NCI-H187 treated with DMSO at 0.1 percent for 48 hours (cell line): ENCODE measurements at places on chromosomes 6 and 20.
A peak's percentile ranks its signal among the peaks of the same experiment; 100 is the strongest.

- DNase-seq: no peak
These were observed 5.6 kb upstream of the BTBD3 start for GRCh38 chr20:11912013-11912658.

DNA sequence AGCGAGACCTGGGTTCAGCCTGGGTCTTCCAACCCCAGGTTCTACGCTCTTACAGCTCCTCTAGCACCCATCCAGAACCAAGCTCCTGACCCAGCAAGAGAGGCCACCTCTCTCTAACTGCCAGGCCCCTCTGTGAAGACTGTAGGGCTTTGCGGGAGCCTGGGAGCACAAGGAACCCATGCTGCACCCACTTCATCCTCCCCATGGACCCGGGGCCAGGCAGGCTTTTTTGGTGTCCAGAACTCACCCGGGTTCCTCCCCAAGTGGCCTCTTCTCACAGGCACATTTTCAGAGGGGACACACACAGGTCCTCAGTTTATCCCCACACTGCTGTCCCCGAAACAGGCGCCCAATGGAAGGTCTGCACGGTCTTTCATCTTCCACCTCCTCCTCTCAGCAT, 145.9 kb downstream of the SYNDIG1 start:
- DNase-seq: no peak

DNA sequence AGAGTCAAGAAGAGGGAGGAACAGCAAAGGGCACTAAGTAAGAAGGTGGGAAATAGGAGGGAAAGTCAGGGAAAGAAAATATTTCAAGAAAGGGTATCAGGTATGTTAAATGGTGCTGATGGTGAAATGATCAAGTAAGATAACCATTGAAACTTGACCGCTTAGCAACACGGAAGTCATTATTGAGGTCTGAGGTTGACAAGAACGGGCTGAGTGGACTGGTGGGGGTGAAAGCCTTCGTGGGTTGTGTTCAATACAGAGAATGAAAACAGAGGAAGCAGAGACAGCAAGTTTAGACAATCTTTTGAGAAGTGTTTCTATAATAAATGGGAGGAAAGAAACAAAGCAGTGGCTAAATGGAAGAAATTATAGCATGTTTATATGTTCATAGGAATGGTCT, 72.0 kb downstream of the LIN28B start:
- DNase-seq: no peak

DNA sequence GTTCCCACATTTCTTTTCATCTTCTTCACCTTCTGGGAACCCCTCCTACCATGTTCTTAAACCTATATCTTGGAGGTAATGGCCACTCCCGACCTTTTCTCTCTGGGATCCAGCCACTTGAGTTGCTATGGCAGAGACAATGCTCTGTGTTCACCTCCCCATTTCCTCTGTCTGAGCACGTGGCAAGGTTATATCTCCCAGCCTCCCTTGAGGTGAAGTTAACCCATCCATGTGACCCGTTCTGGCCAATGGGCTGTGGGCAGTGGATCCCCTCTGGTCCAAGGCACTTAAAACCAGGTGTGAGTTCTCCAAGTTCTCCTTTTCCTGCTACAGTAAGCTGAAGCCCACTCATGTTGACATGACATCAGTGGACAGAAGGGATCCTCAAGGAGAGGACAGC, 261.4 kb downstream of the LRFN2 start:
- DNase-seq: no peak

DNA sequence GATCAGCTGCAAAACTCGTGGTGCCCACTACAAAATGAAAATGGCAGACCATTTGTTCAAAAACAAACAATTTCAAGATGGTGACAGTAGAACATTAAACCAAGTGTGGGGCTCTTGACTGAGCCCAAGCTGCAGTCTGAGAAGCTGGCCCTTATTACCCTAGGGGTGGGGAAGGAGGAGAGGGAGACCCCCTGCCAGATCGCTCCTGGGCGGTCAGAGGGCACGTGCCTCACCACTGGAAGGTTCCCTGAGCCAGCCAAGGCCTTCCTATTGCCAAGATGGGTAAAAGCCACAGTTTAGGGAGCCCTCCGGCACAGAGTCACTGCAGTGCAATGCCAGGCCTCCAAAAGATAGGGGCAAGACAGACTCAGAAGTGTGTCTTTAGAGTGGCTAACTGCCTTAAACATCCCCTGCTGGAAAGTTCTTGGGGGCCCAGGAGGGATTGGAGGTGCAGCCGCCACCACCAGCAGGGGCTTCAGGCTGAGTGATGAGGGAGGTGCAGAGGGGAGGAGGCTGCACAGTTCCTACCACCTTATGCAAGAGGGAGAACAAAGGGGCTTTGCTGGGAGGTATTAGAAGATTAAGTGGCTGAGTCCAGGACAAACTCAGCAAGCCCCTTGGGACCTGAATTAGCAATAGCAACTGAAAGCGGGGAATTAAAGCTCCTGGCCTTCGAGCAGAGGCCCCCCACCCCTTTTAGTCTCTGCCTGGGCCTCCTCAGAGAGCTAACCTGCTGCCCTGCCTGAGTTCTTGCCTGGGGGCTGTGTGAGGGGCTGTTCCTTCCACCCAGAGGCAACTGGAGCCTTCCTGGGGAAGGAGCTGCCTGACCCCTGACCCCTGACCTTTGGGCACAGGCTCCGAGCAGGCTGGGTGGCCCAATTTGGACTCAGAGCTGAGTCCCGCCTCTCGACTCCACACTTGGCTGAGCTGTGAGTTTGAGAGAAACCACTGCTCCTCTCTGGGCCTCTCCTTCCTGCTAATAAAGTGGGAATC, 88.4 kb downstream of the VEGFA start:
- no peak for DNase-seq

- no peak for DNase-seq
These were observed 25.3 kb downstream of the BFSP1 start for GRCh38 chr20:17505636-17506517.

- peak; percentile 29 for DNase-seq
These were observed 29.8 kb downstream of the SMPDL3A start for GRCh38 chr6:122818866-122819265.

GRCh38 chr20:54267483-54268003, 59.7 kb downstream of the PFDN4 start:
- no peak for DNase-seq

DNA sequence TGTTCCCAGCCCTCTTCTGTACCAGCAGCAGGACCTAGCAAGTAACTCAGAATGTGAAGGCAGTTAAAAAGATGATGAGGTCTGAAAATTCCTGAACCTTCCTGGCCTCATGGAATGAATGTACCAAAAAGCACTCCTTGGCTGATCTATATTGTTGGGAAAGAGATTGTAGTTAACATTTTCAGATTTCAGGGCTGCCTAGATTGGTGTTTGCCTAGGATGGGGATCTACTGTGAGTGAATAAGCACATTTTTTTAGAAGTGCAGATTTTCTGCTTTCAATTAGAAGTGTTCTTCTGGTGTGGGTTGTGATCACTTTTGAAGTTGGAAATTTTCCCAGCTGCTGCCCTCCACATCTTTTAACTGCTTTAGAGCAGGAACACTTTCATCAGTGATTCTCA, 6.2 kb downstream of the MYLIP start:
- DNase-seq: no peak

DNA sequence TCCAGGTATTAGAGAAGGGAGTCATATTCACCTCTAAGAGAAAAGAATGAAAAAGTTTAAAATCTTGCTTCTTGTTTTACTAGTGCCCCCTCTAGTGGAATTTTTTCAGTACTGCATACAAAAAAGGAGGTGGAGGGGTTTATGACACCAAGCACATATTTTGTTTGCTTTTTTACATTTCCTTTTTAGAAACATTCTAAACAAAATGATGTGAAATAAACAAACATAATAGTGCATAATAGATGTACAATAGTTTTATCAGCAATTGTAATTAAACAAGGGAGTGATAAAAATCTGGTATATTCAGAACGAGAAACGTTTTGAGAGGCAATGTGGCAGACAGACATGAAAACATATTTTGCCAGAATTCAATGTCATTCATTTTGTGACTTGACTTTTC, 111.0 kb upstream of the TFAP2D start:
- DNase-seq: no peak

- no peak for DNase-seq
These were observed 369.4 kb downstream of the CBLN4 start for GRCh38 chr20:55635870-55636269.

DNA sequence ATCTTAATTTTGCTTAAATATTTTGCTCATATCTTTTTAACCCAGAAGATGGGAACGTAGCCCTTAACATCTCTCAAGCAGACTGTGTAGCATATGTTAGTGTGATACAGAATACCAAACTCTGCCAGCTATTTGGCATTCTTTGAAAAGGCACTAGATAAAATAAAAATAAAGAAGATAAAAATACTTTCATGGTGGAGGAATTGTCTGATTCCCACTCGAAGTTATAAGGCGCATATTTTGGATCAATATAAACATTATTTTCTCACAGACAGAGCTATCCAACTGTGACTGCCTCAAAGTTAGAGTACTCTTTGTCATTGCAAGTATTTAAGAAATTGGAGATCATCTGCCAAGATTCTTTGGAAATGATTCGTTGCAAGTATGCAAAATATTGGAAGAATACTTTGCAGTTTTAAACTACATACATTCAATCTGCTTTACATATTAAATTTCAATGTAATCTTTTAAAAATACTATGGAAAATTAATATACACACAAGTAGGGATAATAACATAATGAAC, 10.8 kb upstream of the EEF1E1 start:
- no peak for DNase-seq

GRCh38 chr6:129050086-129050485, 167.1 kb downstream of the LAMA2 start:
- DNase-seq: no peak

GRCh38 chr6:127980996-127981395, 80.1 kb upstream of the THEMIS start:
- DNase-seq: no peak

DNA sequence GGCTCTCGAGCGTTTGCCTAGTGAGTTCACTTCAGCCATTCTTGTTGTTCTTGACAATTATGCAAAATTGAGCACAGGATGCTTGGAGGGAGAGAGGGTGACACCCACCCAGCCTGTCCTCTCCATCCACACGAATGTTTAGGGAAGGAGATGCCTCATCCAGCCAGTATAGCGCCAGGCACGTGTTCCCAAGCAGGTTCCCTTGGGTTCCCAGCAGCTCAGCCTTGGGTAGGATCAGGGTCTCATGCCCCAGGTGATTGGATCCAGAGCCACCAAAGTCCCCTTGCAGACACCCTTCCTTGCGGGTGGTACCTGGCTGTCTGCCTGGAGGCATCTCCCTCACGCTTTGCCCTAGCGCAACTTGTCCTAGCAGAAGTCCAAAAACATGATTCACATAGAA, 394.9 kb downstream of the CDH4 start:
- no peak for DNase-seq

DNA sequence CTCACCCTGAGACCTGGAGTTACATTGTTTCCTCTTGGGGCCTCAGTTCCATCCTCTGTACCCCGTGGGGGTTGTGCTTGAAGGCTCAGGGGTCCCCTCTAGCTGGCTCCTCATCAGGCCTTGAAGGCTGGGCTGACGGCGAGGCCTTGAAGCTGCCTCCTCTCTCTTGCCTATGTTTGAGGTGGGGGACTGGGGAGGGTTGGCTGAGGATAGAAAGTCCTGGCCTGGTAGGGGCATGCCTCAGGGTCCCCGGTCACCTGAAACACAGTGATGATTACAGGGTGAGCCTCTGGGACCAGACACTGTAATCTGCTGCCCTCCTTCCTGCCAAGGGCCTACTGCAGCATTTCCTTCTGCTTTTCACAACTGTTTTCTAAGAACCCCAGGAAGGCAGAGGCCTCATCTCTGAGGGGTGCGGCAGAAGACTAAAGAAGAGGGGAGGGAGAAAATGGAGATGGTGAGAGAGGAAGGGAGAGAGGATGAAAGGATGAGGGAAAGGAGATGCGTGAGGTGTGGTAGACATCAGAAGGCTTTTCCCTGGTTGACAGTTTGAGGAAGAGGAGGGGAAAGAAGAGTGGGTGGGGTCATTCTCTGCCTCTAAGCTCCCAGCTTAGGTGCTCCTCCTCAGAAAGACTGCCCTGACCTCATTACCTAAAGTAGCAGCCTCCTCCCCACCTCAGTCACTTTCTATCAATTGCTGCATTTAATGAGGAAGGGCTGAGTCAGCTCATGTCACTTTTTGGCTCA, 29.7 kb downstream of the VEGFA start:
- no peak for DNase-seq

GRCh38 chr6:167504385-167504961, 179.6 kb downstream of the TTLL2 start:
- no peak for DNase-seq

DNA sequence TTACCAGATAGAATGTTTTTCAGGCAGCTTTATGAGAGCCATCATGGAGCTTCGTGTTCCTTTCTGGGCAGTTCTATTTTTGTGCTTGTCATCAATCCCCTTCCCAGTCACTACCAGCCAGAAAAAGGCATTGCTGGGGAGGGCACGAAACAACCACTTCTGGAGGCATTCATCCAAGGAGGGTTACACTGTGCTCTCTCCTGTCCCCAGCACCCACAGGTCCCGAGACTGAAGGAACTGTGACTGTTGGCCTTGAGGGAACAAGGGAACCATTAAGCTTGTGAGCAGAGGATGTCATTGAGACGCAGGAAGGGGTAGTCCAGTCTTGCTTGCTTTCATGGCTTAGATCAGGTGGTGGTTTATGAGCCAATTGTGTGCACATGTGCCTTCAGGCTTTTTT, 20.1 kb upstream of the ENPP5 start:
- DNase-seq: peak; percentile 26

DNA sequence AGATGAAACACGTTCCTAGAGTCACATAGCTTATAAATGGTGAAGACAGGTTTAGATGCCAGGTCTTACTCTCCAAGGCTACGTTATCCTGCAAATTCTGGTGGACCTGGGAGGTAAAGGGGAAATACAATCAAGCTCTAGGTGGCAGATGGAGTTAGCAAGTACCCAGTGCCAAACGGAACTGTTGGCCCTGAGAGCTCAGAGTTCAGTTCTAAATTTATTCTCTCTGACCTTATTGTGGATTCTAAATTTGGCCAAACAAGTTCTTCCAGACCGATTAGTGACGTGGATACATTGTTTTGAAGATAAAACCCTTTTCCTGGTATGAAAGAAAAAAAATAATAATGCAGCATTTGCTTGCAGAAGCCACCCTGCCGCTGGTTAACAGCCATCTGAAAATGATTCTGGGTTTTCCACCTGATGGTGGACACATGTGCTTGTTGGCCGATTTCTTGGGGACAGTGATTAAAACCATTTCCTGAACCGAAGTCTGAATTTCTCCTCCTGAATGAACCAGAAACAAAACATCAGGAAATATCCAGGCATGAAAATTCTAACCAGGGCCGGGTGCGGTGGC, 32.5 kb downstream of the RIPOR3 start:
- DNase-seq: no peak
